ENCODE measurements at places on chromosomes 4 and X.

- no peak for DNase-seq
Observed at GRCh38 chrX:139875841-139876240, 57.0 kb downstream of the ATP11C start.

- no peak for DNase-seq
Observed at GRCh38 chr4:101710806-101711205, 79.7 kb upstream of the BANK1 start.

- no peak for DNase-seq
Observed at GRCh38 chrX:86121916-86122315, 26.3 kb upstream of the DACH2 start.

DNA sequence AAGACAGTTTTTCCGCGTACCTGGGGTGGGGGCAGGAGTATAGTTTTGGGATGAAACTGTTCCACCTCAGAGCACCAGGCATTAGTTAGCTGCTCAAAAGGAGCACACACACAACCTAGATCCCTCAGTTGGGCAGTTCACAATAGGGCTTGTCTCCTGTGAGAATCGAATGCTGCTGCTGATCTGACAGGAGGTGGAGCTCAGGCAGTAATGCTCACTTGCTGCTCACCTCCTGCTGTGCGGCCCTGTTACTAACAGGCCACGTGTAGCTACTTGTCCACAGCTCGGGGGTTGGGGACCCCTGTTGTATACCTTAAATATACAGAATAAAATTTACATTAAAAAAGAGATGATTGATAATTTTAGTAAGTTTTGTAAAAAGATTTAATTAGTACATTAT, 191.5 kb downstream of the SLC7A11 start:
- DNase-seq: peak; percentile 36

DNA sequence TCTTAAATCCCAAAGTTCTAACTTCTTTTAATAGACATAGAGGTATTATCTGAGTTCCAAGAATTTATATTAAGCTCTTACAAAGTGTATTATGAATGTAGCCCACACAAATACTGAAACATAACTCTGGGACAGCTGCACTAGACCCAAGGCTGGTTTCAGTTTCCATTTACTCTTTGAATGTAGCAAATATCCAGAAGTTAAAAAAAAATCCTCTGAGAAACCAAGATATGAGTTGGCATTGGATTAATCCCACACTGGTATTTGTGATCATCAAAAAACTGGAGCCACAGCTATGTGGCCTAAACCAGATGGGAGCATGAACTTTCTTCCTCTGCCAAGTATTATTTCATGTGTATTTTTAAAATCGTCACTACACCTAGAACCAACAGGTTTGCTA, 23.6 kb upstream of the SMPX start:
- DNase-seq: peak; percentile 1

DNA sequence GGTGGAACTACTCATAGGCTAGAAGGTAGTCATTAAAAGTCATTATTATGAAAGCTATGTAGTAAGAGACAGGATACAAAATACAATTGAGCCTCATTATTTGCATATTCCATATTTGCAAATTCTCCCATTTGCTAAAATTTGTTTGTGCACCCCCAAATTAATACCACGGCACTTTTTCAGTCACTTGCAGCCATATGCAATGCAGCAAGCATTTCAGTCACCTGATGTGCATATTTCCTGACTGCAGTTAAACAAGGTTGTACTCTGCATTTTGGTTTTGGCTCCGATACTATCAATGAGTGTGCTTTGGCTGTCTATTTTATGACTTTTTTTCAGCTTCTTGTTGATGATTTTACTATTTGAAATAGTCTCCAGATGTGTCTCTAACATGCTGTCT, 62.9 kb downstream of the ZNF330 start:
- DNase-seq: no peak

GRCh38 chr4:184940500-184940899, 77.8 kb upstream of the HELT start:
- no peak for DNase-seq

GRCh38 chrX:106927023-106927422, 6.8 kb downstream of the CLDN2 start:
- DNase-seq: no peak

- peak; percentile 39 for DNase-seq
Observed at GRCh38 chr4:119597377-119597776, 31.2 kb downstream of the PDE5A start.

DNA sequence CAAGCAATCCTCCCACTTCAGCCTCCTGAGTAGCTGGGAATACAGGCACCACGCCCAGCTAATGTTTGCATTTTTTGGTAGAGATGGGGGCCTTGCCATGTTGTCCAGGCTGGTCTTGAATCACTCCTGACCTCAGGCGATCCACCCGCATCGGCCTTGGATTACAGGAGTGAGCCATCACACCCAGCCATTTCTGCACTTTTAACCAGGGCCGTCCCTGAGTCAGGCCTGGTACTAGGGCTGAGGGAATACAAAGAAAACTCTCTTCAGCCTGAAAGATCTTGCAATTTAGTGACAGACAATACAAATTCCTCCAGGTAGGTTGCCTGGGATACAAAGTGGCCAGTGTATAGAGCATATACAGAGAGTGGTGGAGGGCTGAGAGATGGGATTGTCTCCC, 65.8 kb downstream of the BCOR start:
- no peak for DNase-seq

- no peak for DNase-seq
Observed at GRCh38 chr4:40675166-40675565, 45.5 kb upstream of the RBM47 start.

- no peak for DNase-seq
Observed at GRCh38 chrX:973010-973632, 239.3 kb downstream of the CRLF2 start.

- DNase-seq: peak; percentile 98
Observed at GRCh38 chr4:128823025-128823661, 13.6 kb downstream of the JADE1 start.

DNA sequence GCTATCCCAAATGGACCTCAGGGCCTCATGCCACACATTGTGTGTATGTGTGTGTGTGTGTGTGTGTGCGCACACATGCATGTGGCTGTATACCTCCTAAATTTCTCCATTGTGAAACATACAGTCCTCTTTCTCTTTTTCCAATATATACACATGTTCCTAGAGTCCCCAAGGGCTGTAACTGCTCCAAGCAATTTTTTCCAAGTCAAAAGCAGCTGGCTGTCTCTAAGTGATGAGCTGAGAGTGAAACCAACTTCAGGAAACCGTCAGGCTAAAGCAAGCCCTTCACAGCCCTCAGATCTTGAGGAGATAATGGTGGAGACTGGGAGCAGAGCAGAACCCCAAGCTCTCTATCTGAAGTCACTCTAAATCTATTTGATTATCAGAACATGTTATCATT, 496.1 kb upstream of the DIPK2B start:
- DNase-seq: no peak

DNA sequence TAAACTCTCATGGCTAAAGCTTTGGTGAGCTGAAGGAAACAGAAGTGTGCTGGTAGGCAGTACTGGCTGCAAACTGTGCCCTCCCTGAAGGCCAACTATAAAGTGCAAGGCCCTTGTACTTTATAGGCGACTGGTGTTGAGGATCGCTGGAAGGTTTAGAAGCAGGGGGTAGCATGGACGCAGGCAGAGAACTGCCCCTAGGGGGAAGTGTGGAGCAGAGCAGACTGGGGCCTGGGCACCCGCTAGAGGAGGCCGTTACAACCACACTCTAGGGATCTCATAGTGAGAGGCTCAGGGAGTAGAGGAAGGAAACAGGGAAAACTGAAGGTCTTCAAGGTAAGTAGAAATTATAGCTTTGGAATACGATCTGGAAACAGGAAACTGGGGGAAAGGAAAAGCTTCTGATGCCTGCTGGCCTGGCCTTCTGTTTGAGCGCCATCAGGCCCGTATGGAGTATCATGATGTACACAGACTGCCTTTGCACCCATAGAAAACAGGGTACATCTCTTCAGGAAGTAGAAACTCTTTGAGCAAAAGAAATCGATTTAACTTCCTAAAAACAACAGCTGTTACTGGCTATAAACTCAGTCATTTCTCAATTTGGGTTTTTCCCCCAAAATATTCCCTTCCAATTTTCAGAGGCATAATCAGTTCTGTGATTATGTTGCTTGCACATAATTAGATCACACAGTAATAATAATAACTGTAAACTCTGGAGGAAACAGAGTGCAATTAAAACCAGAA, 23.9 kb upstream of the TMSB4X start:
- DNase-seq: peak; percentile 14

DNA sequence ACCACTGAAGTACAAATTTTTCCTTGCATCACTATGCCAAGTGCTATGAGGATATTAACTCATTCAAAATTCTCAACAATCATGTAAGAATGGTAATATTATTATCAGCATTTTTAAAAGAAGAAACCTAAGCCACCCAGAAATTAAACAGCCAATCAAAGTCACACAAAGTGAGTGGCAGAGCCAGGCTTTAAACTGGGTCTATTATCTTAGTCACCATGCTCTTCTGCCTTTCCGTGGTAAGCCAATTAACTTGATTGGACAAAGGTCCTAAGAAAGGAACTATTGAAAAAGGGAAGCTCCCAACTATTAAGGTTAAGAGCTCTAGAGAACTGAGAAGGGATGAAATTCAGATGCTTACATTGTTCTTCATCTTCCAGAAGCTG, 111.5 kb downstream of the ASB9 start:
- no peak for DNase-seq

- no peak for DNase-seq
Observed at GRCh38 chr4:178356725-178357124, 914.5 kb upstream of the AGA start.

DNA sequence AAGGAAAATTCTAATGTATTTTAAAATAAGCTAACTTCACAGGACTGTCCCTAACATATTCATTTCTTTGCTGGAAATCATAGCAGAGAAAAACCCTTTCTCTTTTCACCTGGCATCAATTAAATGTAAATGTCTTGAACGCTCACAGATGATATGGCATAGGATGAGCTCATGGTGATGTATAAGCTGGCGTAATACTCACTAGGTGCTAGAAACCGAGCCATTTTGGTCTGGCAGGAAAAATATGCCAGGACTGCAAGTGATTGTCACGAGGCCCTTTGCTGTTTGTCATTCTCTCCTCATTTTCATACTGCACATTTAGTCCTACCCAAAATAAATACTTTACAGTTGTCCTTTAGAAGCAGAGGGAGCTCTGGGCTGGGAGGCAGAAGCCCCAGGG, 222.7 kb upstream of the LNX1 start:
- DNase-seq: peak; percentile 35

Measured in fibroblast of skin of right quadriceps (primary cell).